ENCODE measurements at places on chromosomes 4 and X.

- no peak for DNase-seq
Measured at GRCh38 chrX:111071542-111072277, 24.3 kb upstream of the PAK3 start.

DNA sequence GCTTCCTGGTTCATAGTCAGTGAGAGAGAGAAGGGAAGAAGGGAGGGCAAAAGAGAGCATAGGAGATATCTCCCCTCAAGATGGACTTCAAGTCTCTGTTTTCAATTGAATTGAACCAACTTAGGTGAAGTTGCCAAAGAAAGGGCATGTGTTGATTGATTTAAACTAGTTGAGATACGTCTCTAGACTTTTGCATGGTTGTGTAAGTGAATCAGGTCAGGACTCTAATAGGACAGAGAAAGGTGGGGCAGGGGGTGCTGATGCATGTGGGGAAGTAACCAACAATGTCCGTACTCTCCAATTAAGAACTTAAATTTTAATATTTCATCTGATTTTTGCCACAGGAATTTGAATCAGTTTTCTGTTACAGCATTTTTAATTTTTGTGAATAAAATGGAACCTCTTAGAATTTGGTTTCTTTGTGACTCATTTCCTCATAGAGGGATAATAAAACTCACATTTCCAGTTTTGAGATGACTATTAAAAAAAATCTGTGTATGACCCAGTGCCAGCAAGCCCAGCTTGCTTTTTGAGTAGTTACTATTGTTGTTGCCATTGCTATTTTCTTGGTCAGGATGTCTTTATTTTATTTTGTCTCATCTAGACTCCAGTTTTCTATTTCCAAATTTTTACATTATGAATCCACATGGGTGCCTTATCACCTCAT lies 37.3 kb downstream of the SLIT2 start:
- DNase-seq, result no peak

DNA sequence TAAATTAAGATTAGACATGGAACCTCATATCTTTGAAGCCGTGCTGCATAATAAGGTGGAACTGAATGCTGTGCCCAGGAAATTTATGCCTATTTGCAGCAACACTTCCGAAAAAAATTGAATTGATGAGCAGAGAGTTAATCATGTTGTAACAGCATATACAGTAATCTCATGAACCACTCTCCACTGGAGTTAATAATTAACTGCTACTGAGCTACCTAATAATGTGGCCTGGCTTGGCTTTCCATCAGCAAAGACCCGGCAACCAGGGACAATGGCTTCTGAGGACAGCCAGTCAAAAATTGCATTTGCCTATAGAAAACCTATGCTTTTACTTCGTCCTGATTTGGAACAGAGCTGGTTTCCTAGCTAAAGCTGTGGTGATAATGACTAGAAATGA lies 63.8 kb upstream of the GATB start:
- DNase-seq, result no peak

DNA sequence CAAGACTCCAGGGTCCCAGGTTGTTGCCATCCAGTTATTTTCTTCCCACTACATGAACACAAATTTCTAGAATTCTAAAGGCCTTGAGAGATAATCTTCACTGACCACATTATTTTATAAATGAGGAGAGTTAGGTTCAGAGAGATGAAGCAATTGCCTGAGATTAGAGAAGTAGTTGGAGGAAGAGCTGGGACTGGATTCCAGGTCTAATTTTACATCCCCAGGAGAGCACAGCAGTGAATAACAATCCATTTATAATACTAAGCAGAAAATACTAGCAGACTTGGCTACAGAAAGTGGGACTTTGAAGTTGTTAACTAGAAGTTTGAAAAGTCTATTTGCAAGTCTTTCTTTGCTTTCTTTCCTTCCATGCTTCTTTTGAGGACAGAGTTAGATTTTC lies 231.3 kb upstream of the S100G start:
- DNase-seq, result no peak

GRCh38 chr4:2796849-2797544 lies 4.1 kb downstream of the SH3BP2 start:
- DNase-seq, result no peak

GRCh38 chr4:6926081-6926480 lies 16.5 kb downstream of the TBC1D14 start:
- no peak for DNase-seq

DNA sequence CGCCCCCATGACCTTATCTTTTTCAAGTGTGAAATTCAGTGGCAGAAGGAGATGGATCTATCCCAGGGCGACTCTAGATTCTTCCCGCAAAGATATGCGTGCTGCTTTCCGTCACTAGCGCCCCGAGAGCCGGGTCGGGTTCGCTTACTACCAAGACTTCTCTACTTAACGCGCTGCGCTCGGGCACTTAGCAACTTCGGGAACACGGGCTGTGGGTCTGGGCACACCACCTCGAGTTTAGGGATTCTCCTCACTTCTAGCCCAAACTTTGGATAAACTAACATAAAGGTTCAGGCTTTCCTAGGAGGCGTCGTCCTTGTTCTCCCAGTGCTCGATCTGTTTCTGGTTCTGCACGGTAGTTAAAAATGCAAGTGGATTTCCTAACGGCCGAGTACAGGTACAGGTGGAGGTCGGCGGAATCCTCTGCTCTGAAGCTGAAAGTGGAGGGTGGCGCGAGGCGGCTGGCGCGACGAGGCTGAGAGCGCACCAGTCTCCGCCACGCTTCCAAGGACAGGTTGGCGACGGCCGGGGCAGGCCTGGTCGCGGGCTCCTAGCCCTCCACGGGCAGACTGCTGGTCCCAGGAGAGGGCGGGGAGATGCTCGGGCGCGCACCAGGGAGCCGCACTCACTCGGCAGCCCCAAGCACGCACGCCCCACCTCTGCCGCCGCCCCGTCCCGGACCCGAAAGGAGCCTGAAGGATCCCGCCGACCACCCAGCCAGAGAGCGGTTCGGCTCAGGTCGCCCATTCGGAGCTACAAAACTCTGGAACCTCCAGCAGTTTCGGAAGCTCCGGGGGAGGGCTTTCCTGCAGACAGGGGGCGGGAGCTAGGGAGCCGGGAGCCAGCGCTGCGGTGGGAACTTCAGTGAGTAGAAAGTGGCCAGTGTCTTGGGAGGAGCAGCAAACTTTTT lies 100.8 kb upstream of the TENM3 start:
- no peak for DNase-seq

DNA sequence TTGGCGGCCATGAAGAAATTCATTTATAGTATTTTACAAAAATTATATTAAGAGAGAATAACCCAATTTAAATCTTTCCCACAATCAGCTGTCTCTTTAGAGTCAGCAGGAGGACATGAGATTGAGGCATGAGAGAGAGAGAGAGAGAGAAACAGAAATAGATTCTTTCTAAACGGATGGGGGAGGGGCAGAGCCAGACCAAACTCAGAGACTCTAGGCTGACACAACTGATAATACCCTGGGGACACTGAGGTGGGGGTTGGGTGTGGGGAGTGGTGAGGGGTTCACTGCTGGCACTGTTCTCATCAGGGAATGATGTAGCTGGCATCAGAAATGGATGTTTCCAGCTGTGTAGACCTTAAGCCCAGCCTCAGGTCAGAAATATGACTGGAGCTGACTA lies 20.5 kb upstream of the HOPX start:
- no peak for DNase-seq

Data from activated gamma-delta T cell treated with anti-CD3 and anti-CD28 coated beads, Interleukin-2, amount 50 U/mL, for 16 hours (primary cell).